ENCODE measurements at places on chromosomes 11 and 22.

DNA sequence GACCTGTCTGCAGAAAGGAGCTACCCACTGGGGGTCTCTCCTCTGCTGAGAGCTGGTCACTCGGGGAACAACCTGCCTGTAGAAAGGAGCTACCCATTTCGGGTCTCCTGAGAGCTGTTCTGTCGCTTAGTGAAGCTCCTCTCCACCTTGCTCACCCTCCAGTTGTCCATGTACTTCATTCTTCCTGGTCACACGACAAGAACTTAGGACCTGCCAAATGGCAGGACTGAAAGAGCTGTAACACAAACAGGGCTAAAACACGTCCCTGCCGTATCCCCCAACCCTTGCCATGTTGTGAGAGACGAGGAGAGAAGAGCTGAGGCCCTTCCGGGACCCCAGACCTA lies 24.1 kb upstream of the RNASEH2C start:
- H3K27ac ChIP-seq: no peak overlapping the region
- H3K4me3 ChIP-seq: no peak overlapping the region
- H3K27me3 ChIP-seq: peaks cover 71% of the 10 kb centered on the region
- no peak for DNase-seq
- no peaks in the 10 kb centered on the region for H3K36me3 ChIP-seq

- H3K4me3 ChIP-seq: peak overlapping the region; percentile 26
- no peak overlapping the region for H3K27ac ChIP-seq
- peaks cover 70% of the 10 kb centered on the region for H3K4me1 ChIP-seq
- no peaks in the 10 kb centered on the region for H3K36me3 ChIP-seq
- peaks cover 13% of the 10 kb centered on the region for H3K27me3 ChIP-seq
Observed at GRCh38 chr22:30198921-30199320, 47.6 kb downstream of the LIF start.

GRCh38 chr11:112650527-112650926 lies 310.7 kb upstream of the NCAM1 start:
- H3K36me3 ChIP-seq: no peaks in the 10 kb centered on the region
- H3K4me1 ChIP-seq: peaks cover 20% of the 10 kb centered on the region
- peaks cover 2% of the 10 kb centered on the region for H3K27me3 ChIP-seq
- H3K27ac ChIP-seq: no peak overlapping the region
- no peak overlapping the region for H3K4me3 ChIP-seq

- DNase-seq: no peak
- no peaks in the 10 kb centered on the region for H3K36me3 ChIP-seq
- no peak overlapping the region for H3K4me3 ChIP-seq
- H3K4me1 ChIP-seq: peaks cover 7% of the 10 kb centered on the region
Observed at GRCh38 chr22:20273758-20274181, 5.7 kb upstream of the RTN4R start.

GRCh38 chr11:15638386-15638787 lies 523.7 kb downstream of the INSC start:
- DNase-seq: no peak
- no peaks in the 10 kb centered on the region for H3K27me3 ChIP-seq
- H3K4me3 ChIP-seq: no peak overlapping the region
- no peak overlapping the region for H3K27ac ChIP-seq

DNA sequence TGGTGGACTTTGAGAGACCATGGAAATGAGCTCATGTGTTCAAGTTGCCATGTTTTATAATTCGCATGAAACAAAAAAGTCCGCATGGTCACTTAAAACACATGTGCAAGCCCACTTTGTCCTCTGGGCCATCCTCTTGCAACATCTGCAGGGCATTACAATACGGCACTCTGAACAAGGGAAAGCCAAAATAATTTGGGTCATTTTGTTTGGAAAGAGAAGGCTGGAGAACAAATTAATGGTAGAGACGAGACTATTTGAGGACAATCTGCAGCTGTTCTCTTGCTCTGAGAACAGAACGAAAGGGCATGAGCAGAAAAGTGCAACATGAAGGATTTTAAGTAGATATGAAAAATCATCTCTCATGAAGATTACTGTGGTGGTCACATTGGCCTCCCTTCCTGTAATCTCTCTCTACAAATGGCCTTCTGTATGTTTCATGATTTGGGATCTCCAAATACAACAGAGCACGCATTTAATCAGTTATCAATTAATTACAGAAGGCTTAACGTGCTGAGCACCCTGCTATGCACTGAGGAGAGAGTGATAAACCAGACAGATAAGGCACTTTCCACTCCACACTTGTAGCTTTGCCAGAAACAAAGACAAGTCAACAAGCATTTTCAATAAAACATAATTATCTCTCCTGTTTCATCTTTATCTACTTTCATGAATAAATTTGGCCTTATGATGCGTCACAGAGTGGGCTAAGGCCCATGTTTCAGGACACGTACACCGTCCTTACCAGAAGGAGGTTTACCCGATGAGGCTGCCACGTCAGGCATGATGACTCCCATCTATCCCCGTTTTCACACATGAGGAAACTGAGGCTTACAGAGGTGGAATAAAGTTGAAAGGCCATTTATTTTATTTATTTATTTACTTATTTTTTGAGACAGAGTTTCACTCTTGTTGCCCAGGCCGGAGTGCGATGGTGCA lies 384.1 kb downstream of the LARGE1 start:
- H3K27ac ChIP-seq: no peak overlapping the region
- peaks cover 14% of the 10 kb centered on the region for H3K36me3 ChIP-seq
- H3K27me3 ChIP-seq: peaks cover 6% of the 10 kb centered on the region

DNA sequence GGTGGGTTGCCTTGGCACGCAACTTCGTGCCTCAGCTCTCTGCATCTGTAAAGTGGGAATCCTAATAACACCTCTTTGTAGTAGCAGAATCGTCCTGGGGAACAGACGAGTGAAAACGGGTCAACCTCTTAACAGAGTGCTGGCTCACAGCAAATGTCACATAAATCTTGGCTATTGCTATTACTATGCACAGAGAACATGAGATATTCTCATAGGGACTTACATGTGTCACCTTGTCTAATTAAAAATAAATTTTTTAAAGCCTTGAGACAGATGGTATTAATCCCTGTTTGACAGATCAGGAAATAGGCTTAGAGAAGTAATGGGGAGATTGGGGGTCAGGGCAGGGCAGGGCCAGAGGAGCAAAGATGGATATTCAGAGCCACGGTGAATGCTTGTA lies 44.3 kb upstream of the IGSF9B start:
- peaks cover 9% of the 10 kb centered on the region for H3K27me3 ChIP-seq
- no peak overlapping the region for H3K4me3 ChIP-seq
- no peak for DNase-seq
- no peaks in the 10 kb centered on the region for H3K36me3 ChIP-seq
- no peak overlapping the region for H3K27ac ChIP-seq
- peaks cover 18% of the 10 kb centered on the region for H3K4me1 ChIP-seq

GRCh38 chr11:820655-821511 lies 2.2 kb downstream of the PNPLA2 start:
- DNase-seq: no peak
- H3K27ac ChIP-seq: no peak overlapping the region
- peak overlapping the region; percentile 84 for H3K4me3 ChIP-seq
- H3K27me3 ChIP-seq: peaks cover 14% of the 10 kb centered on the region

GRCh38 chr22:32569956-32570355 lies 95.3 kb downstream of the FBXO7 start:
- no peak overlapping the region for H3K4me3 ChIP-seq
- no peak for DNase-seq
- H3K27ac ChIP-seq: no peak overlapping the region
- peaks cover 41% of the 10 kb centered on the region for H3K27me3 ChIP-seq
- H3K4me1 ChIP-seq: peaks cover 14% of the 10 kb centered on the region

DNA sequence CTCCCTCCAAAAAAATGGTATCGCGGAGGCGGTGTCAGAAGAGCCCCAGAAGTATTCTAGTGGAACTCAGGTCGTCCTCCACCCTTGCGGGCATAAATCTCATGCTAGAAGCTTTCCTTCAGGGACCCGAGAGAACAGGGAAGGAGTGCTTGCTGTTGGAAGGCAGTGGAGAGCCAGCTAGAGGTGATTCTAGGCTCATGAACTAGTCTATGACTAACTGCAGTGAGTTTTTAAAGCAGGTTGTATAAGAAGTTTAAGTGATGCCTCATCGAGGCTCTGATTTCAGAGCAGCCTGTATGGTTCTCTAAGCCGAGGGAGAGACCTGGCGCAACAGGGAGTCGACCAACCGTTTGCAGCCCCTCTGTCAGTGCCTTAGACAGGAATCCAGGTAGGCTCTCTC lies 85.7 kb downstream of the TBC1D22A start:
- no peak for DNase-seq
- peak overlapping the region; percentile 77 for H3K27ac ChIP-seq
- H3K4me3 ChIP-seq: no peak overlapping the region
- peaks cover 36% of the 10 kb centered on the region for H3K36me3 ChIP-seq
- H3K4me1 ChIP-seq: peaks cover 47% of the 10 kb centered on the region
- peaks cover 3% of the 10 kb centered on the region for H3K27me3 ChIP-seq

DNA sequence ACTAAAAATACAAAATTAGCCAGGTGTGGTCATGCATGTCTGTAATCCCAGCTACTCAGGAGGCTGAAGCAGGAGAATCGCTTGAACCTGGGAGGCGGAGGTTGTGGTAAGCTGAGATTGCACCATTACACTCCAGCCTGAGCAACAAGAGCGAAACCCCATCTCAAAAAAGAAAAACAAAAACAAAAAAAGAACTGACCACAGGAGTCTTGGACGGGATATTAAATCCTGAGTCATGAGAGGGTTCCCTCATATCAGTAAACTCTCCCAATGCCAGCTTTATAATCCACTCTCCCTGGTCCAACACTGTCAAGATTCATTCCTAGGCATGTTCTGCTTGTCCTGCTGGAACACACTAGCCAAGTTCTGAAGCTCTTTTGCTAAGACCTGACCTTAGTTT lies 61.5 kb upstream of the EP300 start:
- no peak overlapping the region for H3K27ac ChIP-seq
- no peak overlapping the region for H3K4me3 ChIP-seq
- no peaks in the 10 kb centered on the region for H3K36me3 ChIP-seq
- H3K4me1 ChIP-seq: no peaks in the 10 kb centered on the region
- peaks cover 25% of the 10 kb centered on the region for H3K27me3 ChIP-seq
- DNase-seq: no peak

DNA sequence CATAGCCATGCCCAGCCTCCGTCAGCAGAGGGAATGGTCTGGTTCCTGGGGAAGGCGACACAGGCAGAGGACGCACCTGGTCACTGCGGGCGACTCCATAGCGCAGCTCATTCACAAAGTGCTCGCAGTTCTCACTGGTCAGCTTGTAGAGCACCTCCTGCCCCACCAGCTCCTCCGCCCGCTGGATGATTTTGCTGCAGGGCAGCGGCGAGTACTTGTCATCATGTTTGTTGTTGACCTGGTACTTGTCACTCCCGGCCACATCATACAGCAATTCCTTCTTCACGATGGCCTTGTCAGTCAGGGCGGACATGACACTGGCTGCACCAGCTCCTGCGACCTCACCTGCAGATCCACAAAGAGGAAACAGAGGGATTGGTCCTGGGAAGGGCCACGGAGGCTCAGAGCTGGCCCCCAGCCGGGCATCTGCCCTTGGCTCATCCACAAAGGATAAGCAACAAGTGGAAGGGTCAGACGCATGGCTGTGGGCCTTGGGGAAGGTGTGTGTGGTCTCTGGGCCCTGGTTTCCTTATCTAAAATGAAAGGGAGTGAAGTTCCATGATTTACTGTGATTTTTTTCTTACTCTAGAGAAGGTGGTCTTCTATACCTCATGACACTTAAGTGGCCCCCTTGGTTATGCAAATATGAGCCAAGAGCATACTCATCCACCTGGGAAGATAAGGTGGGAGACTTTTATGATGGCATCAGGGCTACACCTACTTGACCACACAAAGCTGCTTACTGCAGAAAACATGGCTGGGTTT lies 24.0 kb downstream of the PLAAT3 start:
- H3K4me3 ChIP-seq: no peak overlapping the region
- H3K36me3 ChIP-seq: no peaks in the 10 kb centered on the region
- H3K27ac ChIP-seq: no peak overlapping the region
- H3K4me1 ChIP-seq: no peaks in the 10 kb centered on the region

DNA sequence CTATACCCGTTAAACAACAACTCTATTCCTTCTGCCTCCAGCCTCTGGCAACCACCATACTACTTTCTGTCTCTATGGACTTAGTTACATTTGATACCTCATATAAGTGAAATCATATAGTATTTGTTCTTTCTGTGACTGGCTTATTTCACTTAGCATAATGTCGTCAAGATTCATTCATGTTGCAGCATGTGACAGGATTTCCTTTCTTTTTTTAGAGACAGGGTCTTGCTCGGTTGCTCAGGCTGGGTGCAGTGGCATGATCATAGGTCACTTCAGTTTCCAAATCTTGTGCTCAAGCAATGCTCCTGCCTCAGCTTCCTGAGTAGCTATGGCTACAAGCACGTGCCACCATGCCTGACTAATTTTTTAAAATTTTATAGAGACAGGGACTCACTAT lies 29.4 kb upstream of the SORL1 start:
- H3K27ac ChIP-seq: no peak overlapping the region
- H3K4me1 ChIP-seq: peaks cover 9% of the 10 kb centered on the region
- no peak for DNase-seq

- DNase-seq: no peak
- H3K27ac ChIP-seq: peak overlapping the region; percentile 54
- H3K4me3 ChIP-seq: no peak overlapping the region
- H3K27me3 ChIP-seq: peaks cover 4% of the 10 kb centered on the region
Observed at GRCh38 chr11:116840224-116840745, 2.9 kb upstream of the APOA1 start.

GRCh38 chr11:31803813-31804311 lies 7.3 kb downstream of the PAX6 start:
- peak overlapping the region; percentile 11 for H3K4me3 ChIP-seq
- DNase-seq: no peak
- H3K27ac ChIP-seq: no peak overlapping the region
- H3K4me1 ChIP-seq: peaks cover 22% of the 10 kb centered on the region

DNA sequence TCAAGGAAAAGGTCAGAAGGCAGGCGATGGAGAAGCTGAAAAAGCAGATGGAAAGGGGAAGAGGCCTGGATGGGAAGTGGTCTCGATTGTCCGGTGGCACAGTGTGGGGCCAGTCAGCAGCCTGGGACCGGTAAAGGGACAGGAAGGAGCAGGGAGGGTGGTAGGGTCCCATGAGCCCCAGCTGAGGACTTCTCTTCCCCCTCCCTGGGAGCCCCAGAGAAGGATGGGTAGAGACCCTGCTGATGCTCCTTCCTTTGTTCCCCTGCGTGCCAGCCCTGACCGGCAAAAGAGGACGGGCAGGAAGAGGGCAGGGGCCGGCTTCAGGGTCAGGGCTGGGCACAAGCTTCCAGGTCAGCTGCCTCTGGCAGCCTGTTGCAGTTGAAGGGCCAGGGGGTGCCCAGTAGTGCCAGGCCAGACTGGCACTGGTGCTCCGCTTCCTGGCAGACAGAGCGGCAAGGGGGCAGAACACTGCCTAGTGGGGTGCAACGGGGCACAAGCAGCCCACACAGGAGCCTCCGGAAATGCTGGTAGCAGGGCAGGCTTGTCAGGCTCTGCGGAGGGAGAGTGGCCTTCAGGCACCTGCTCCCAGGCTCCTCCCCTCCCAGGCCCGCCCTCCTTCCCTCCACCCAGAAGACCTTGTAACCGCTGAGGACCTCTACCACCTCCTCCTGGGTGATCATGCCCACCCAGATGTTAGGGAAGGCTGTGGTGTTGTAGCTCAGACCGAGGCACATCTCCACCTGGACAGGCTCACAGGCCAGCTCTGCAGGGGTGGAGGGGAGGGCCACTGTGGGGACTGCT lies 739 bp upstream of the C1QTNF5 start:
- no peak overlapping the region for H3K27ac ChIP-seq
- H3K4me3 ChIP-seq: peak overlapping the region; percentile 58
- peaks cover 5% of the 10 kb centered on the region for H3K36me3 ChIP-seq

- no peak overlapping the region for H3K4me3 ChIP-seq
- peaks cover 45% of the 10 kb centered on the region for H3K36me3 ChIP-seq
- H3K4me1 ChIP-seq: no peaks in the 10 kb centered on the region
- DNase-seq: no peak
- no peaks in the 10 kb centered on the region for H3K27me3 ChIP-seq
- peak overlapping the region; percentile 68 for H3K27ac ChIP-seq
Observed at GRCh38 chr11:18493310-18493709, 33.4 kb downstream of the TSG101 start.

- peaks cover 7% of the 10 kb centered on the region for H3K4me1 ChIP-seq
- H3K4me3 ChIP-seq: no peak overlapping the region
- DNase-seq: no peak
- H3K36me3 ChIP-seq: no peaks in the 10 kb centered on the region
- peaks cover 3% of the 10 kb centered on the region for H3K27me3 ChIP-seq
Observed at GRCh38 chr11:58057481-58057880, 26.7 kb downstream of the OR6Q1 start.

Measured in nephron progenitor cell (in vitro differentiated cells).